Gastroesophageal sphincter (tissue), 4 donors: ENCODE measurements at places on chromosomes 6 and 20.

DNA sequence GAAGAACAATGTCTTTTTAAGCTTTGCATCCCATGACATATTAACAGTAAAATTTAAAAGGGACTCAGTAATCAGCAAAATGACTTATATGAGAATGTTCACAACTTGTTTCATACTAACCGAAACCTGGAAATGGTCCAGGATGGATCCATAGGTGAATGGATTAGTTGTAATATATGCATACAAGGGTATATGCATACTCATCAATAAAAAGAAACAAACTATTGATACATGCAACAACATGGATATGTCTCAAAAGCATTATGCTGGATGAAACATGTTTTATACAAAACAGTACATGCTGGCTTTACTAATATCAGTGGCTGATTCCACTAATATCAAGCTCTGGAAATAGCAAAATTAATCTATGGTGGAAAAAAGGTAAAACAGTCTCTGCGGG lies 108.5 kb upstream of the HIVEP1 start:
- no peak for ATAC-seq
- no peaks in the 10 kb centered on the region for H3K27me3 ChIP-seq
- H3K36me3 ChIP-seq: no peaks in the 10 kb centered on the region
- no peaks in the 10 kb centered on the region for H3K4me1 ChIP-seq
- H3K27ac ChIP-seq: no peak overlapping the region
- H3K4me3 ChIP-seq: no peak overlapping the region

GRCh38 chr6:107965746-107966145 lies 7.7 kb upstream of the SEC63 start:
- no peak overlapping the region for H3K4me3 ChIP-seq
- no peaks in the 10 kb centered on the region for H3K4me1 ChIP-seq
- ATAC-seq: no peak
- no peaks in the 10 kb centered on the region for H3K27me3 ChIP-seq
- H3K27ac ChIP-seq: no peak overlapping the region

- no peaks in the 10 kb centered on the region for H3K36me3 ChIP-seq
- no peak overlapping the region for H3K4me3 ChIP-seq
- H3K27me3 ChIP-seq: peaks cover 46% of the 10 kb centered on the region
- H3K27ac ChIP-seq: no peak overlapping the region
Measured at GRCh38 chr6:408599-409102, 17.1 kb downstream of the IRF4 start.

GRCh38 chr6:28719275-28719940 lies 193.7 kb downstream of the GPX5 start:
- H3K27ac ChIP-seq: no peak overlapping the region
- H3K4me1 ChIP-seq: no peaks in the 10 kb centered on the region
- no peaks in the 10 kb centered on the region for H3K36me3 ChIP-seq
- ATAC-seq: no peak

GRCh38 chr20:2051946-2052345 lies 49.7 kb upstream of the STK35 start:
- H3K36me3 ChIP-seq: no peaks in the 10 kb centered on the region
- no peaks in the 10 kb centered on the region for H3K4me1 ChIP-seq
- peaks cover 41% of the 10 kb centered on the region for H3K27me3 ChIP-seq
- no peak overlapping the region for H3K4me3 ChIP-seq
